ENCODE measurements at places on chromosomes 3 and 15. TPM values are rescaled to one million over a fixed set of nuclear protein-coding genes. Genes with fewer than 3 reads are reported as not detected.
A peak's percentile ranks its signal among the peaks of the same experiment; 100 is the strongest.

DNA sequence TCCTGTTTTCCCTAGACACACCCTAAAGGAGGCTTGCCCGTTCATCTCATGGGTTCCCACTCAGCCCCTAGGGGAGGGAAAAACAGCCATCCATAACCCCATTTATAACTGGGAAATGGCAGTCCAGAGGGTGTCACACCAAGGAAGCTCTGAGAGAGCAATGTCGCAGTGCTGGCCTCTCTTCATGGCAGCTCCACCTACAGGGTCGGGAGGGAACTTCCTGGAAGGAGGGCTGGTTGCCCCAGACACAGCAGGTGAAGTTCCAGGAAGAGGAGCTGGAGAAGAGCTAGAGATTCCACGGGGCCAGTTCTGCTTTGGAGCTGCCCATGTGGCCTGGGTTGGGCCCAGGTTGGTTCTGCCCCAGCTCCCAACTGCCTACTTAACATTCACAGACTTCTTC is 22.3 kb upstream of the LINGO1 start:
- DNase-seq, result no peak

KBTBD8 gene
- not detected for total RNA-seq

GRCh38 chr3:99607151-99607550 is 31.2 kb upstream of the COL8A1 start:
- no peak for DNase-seq

DNA sequence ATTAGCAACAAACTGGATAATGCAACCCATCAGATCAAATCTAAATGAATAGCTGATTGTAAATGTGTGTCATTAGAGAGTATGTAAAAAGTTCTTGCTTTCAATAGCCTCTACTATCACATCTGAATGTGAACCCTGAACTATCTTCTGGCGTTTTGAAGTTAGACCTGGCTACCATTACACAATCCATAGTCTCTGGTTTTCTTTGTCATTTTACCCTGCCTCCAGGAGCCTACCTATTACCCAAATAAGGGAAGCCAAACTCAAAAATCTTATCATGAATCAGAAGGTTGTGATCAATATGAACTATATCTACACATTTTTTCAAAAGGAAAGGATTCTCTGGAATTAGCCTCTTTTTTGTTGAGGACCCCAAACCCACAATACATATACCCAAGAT is 31.8 kb downstream of the PCYT1A start:
- no peak for DNase-seq

DNA sequence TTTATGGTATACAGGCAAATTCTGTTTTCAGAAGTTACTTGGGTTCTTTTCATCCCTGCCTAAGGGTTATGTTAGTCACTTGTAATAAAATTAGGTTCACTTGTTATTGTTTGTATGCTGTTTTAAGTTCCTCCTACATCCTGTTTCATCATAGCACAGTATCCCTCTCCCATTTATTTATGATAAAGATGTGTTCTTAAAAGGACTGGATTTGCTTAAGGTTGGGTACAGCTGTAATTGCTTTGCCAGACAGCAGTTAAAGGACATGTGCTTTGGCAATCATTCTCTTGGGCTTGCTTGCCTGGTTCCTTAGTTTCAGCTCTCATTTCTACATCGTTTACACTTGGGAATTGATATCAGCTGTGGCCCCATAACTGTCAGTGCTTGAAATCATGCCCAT is 11.7 kb downstream of the ATP2C1 start:
- DNase-seq, result no peak

- peak; percentile 66 for DNase-seq
Measured at GRCh38 chr3:87359826-87360225, 83.4 kb upstream of the POU1F1 start.

DNA sequence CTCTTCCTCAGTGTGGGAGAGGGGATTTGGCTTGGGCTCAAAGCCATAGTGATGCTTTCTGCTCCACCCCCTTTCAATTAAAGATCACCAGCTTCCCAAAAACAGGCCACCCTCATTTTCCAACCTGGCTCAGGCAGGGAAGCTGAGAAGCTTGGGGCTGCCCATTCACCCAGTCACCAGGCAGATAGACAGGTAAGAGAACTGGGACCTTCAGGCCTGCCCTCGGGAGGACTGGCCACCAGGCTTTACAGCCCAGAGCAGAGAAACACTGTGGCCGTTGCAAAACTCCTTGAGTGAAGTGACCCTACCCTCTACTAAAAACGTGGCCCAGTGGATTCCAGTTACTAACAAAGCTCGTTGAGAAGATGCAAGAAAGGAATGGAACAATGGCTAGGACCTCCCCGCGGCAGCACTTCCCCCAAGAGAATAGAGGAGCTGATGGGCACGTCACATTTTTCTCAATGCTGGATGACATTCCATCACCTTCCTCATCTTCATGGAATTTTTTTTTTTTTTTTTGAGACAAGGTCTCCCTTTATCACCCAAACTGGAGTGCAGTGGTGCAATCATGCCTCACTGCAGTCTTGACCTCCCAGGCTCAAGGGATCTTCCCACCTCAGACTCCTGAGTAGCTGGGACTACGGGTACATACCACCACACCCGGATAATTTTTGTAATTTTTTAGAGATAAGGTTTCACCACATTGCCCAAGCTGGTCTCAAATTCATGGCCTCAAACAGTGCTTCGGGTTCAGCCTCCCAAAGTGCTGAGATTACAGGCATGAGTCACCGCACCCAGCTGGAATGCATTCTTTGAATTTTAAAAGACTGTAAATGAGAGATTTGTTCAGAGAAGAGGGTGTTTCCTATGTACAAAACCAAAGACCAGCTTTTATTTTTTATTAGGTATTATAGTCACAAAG is 37.9 kb downstream of the LIPC start:
- peak; percentile 35 for DNase-seq

GRCh38 chr3:78183906-78184599 is 1144.2 kb downstream of the ROBO2 start:
- no peak for DNase-seq

DNA sequence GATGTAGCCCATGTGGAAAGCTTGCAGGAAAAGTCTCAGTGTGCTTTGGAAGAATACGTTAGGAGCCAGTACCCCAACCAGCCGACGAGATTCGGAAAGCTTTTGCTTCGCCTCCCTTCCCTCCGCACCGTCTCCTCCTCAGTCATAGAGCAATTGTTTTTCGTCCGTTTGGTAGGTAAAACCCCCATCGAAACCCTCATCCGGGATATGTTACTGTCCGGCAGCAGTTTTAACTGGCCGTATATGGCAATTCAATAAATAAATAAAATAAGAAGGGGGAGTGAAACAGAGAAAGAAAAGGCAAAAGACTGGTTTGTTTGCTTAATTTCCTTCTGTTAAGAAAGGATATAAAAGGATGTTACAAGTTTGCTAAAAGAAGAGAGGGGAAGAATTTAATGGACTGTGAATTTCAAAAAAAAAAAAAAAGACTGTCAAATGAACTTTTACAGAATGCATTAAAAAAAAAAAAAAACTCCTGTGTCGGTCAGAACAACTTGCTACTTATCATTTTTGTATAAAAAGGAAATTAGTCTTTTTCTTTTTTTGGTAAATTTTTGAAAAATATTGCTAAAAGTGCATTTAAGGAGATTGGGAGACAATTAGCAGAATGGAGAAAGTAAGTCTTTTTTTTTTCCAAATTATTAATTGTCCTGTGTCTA is 7.0 kb downstream of the NR2F2 start:
- DNase-seq, result no peak

- no peak for DNase-seq
Measured at GRCh38 chr3:111999484-112000324, 982 bp downstream of the TAGLN3 start.

- peak; percentile 64 for DNase-seq
Measured at GRCh38 chr3:47250309-47251060, 32.1 kb downstream of the KIF9 start.

- DNase-seq, result no peak
Measured at GRCh38 chr3:161770484-161771386, 274.1 kb downstream of the OTOL1 start.

PLIN1 gene
- 277 TPM for total RNA-seq

- no peak for DNase-seq
Measured at GRCh38 chr15:36818260-36818659, 238.8 kb downstream of the CDIN1 start.

- DNase-seq, result no peak
Measured at GRCh38 chr15:50740955-50741354, 24.6 kb downstream of the SPPL2A start.

DNA sequence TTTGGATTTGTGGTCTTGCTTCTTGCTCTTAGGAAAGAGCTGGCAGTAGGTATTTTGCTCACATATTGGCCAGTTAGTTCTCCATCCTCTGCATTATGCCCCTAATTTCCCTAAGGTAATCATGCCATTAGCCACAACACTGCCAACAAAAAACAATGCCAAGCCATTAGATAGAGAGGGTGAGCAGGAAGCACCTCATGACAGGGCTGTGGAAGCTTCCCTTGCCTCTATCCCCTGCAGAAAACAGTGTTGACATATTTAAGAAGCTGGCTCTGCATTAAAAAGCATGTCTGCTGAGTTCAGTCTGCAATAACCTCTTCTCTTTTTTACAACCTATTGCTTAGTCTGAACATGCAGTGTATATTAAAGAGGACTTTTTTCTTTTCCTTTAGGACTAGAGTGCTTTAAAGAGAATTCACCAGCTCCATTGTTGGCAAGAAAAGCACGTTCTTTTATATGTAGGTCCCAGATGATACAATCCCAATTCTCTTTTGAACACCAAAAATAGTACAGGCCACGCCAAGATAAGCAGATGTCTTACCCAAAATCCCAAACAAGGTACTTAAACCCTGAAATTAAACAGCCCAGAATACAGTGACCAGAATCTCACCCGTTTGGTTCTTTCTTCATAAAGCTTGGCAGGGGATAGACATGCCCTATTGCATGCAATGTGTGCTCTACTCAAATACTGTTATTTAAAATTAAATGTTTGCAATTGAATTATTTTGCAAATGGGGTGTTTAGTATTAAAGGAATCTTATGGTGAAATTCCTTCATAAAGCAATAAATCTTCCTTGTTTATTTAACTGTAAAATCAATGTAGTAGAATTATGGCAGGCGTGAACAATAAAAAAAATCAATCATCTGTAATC is 93.7 kb upstream of the UBE3A start:
- no peak for DNase-seq

GRCh38 chr15:27028858-27029477 is 58.0 kb downstream of the GABRG3 start:
- DNase-seq, result no peak

PBRM1 gene
- 72.8 TPM for total RNA-seq

LRRIQ4 gene
- total RNA-seq, result not detected

GRCh38 chr3:72519946-72520604 is 328.2 kb downstream of the SHQ1 start:
- no peak for DNase-seq

GRCh38 chr3:150251187-150252062 is 156.7 kb upstream of the TSC22D2 start:
- no peak for DNase-seq

DNA sequence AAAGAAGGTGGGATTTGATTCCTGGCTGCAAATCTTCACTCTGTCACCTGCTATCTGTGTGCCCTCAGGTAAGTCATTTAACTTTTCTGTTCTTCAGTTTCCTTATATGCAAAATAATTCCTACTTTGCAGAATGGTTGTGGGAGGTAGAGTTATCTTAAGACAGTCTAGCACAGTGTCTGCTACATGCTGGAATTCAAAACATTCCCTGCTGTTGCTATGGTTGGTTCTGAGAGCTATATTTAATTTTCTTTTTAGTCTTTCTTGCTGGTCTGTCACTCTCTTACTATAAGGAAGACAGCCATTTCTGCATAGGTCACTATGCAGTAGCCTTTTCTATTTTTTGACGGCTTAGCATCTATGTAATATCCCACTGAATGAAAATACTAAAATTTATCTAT is 4.0 kb upstream of the ADPGK start:
- no peak for DNase-seq

DNA sequence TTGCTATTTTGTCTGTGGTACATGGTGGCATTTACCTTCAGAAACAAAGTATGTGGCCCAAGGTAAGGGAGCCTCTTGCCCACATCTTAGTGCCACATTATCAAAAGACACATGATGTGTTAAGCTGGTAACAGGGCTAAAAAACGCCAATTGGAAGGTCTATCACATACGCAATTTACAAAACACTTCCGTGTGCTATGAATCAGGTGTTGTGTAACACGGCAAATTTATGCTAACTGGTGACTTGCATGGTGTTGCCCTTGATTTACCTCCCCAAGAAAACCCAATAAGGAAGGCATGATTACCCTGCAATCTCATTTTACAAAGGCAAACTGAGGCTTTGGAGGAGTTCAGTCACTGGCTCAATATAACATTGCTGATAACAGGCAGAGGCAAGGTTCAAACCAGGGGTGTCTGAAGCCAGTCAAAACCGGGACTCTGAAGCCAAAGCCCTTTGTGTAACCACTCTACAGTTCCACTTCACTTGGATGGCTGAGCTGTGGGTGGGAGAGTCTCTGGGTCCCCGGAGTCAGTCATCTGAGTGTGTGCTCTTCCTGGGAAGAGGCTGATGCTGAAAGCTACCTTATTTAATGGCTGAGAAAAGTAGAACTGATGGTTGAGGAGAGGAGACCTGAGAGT is 103.9 kb upstream of the BCL6 start:
- no peak for DNase-seq

DNA sequence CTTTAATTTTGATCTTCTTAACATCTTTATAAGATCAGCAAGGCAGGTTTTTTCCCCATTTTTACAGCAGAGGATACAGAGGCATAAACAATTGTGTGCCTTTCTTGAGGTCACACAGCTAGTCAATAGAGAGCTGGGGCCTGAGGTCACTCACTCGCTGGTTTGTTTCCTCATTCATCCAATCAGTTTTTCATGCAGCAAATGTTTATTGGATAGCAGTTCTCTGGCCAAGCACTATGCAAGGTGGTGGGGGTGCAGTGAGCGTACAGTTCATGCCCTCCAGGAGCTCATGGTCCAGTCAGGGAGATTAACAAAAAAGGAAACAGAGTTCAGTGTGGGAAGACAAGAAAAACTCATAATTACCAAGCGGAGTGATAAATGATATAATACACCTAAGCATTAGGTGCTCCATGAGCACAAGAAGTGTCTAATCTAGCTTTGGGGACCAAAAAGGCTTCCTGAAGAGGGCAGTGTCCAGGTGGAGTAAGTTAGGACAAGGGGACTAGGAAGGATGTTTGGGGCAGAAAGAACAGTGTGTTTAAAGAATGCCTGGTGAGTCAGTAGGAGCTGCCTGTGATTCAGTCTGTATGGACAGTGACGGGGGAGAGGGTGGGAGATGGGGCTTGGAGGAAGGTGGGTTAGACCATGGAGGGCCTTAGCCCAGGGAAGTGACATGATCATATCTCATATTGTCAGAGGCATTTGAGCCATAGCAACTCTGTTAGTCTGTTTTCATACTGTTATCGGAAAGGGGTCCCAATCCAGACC is 29.3 kb downstream of the MAP2K5 start:
- no peak for DNase-seq

Measured in body of pancreas (tissue), 4 donors.